Omental fat pad (tissue), 4 donors: ENCODE measurements at places on chromosomes 3 and 15.

GRCh38 chr3:112979244-112979832 is 4.4 kb upstream of the CD200R1 start:
- no peak for DNase-seq

DNA sequence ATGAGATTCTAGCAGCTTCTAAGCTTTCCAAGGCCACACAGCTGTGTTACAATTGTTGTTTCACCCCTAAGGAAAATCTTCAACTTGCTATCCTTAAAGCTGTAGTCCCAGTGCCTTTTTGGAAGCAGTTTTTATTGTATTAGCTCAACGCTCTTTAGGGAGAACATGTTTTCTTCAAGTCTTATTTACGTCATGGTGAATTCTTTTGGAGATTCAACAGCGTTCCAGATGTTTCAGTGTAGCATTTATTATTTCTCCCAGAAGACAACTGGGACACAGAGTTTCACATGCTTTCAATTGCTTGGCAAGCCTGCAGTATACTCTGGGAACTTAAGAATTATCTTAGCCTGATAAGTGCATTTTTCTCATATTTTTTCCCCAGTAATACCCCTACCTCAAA is 888.3 kb downstream of the PLOD2 start:
- no peak for DNase-seq

DNA sequence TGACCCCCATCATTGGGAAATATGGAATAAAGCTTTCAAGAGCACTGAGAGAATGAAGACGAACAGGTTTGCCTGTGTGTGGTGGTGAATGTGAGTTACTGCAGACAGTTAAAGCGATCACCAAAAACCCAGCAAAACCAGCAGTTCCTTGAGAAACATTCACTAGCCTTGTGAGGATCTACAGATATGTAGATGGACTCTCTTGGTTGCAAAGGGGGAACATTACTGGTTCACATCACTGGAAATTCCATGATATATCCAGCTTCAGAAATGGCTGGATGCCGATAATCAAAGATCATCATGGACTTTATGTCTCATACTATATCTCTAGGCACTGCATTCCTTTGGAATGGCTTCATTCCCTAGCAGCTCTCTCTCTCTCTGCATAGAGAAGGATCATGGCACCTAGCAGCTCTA is 10.2 kb upstream of the HERC1 start:
- no peak for DNase-seq

DNA sequence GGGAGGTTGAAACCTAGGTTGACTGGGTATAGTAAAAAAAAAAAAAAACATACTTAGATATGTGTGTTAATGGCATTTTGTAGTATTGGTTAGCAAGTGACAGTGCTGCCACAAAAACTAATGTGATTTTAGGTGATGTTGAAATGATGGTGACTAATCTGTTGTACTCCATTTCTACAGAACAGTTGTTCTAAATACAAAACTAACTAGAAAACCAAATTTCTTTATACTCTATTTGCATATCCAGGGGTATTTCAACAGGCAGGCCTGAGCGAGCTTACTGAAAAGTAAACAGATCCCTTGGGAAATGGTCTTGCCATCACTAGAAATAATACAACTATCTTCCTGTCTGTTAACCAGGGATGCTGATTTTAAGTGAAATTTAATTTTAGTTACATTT is 20.5 kb downstream of the TSC22D2 start:
- DNase-seq, result no peak
